Prostate gland (tissue), 2 donors: ENCODE measurements at places on chromosomes 13 and 19. TPM values are rescaled to one million over a fixed set of nuclear protein-coding genes. Genes with fewer than 3 reads are reported as not detected.
A peak's percentile ranks its signal among the peaks of the same experiment; 100 is the strongest.

Gene ETHE1
- 122 TPM for total RNA-seq

GRCh38 chr13:28043224-28043623 lies 54.7 kb upstream of the URAD start:
- no peak overlapping the region for H3K4me3 ChIP-seq
- peaks cover 2% of the 10 kb centered on the region for H3K27me3 ChIP-seq
- DNase-seq = no peak

Gene MUC16
- total RNA-seq = 0.14 TPM

- peak; percentile 59 for DNase-seq
- no peak overlapping the region for H3K27ac ChIP-seq
- no peak overlapping the region for H3K4me3 ChIP-seq
- H3K27me3 ChIP-seq = no peaks in the 10 kb centered on the region
- no peaks in the 10 kb centered on the region for H3K36me3 ChIP-seq
Observed at GRCh38 chr13:106349080-106349931, 186.2 kb downstream of the EFNB2 start.

Gene KCTD12
- 111 TPM for total RNA-seq

- no peak for DNase-seq
- no peaks in the 10 kb centered on the region for H3K36me3 ChIP-seq
- H3K27me3 ChIP-seq = no peaks in the 10 kb centered on the region
- H3K4me3 ChIP-seq = no peak overlapping the region
- no peak overlapping the region for H3K27ac ChIP-seq
Observed at GRCh38 chr19:30360376-30361106, 11.6 kb upstream of the ZNF536 start.
